ENCODE measurements at places on chromosomes 3 and 15. TPM values are rescaled to one million over a fixed set of nuclear protein-coding genes. Genes with fewer than 3 reads are reported as not detected.
A peak's percentile ranks its signal among the peaks of the same experiment; 100 is the strongest.

DNA sequence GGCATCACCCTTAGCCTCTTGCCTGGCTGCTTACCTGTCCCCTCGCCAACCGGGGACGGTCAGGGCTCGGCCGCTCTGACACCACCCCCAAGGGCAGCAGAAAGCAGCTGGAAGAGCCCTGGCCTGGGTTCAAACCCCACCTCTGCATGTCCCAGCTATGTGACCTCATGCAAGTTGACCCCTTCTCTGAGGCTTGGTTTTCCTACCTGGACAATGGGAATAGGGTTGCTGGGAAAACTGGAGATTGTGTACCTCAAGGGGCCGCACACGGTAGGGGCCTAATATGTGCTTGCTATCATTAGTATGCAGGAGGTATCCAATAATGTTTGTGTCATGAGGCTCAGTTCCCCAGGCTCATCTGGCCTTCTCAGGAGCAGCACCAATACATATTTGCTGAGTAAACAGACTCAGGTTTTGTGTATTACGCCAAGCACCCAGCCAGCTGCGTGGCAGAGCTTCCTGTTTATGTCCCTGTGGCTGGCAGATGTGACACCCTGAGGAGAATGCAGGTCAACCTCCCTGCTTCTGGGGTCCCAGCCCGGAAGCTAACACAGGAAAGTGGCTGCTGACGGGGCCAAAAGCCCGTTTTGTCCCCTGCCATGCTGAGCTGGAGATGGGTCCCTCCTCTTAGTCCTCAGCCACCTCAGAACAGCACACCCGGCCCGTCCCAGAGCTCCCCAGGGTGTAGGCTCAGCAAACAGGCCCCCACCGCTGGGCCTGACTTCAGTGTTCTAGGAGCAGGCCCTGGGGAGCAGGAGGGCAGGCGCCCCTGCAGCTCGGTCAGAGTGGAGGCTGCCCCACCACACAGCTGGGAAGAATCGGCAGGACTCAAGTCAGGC lies 29.7 kb downstream of the PLXND1 start:
- no peaks in the 10 kb centered on the region for H3K27me3 ChIP-seq
- no peaks in the 10 kb centered on the region for H3K36me3 ChIP-seq
- no peak overlapping the region for H3K4me3 ChIP-seq
- no peaks in the 10 kb centered on the region for H3K4me1 ChIP-seq
- H3K27ac ChIP-seq: no peak overlapping the region

DNA sequence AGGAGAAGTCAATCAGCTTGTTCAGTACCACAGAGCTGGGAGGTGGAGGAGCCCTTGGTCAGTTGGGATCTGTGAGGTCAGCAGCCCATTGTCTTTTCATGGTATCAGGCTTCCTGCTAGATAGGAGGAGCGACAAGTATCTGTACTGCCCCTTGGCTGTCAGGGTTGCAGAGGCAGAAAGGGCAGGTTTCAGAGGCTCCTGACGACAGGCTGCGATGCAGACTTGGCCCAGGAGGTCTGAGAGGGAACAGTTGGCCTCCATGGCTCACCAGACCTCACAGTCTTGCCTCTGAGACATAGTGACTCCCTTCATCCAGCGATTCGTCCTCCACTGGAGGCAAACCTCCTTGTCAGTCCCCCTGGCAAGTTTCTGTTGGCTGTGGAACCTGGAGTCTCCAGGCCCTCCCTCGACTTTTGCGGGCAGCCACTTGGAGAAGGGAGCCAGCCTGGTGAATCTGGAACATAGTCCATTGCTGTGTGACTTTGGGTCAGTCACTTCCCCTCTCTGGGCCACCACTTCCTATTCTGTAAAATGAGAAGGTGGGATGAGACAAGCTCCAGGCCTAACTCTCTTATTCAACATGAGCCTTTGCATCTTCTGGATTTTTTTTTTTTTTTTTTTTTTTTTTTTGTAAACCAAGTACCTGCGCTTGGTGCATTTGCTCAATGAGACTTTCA lies 177.9 kb upstream of the TLE3 start:
- no peak overlapping the region for H3K27ac ChIP-seq
- H3K27me3 ChIP-seq: no peaks in the 10 kb centered on the region
- peak; percentile 15 for DNase-seq
- H3K36me3 ChIP-seq: no peaks in the 10 kb centered on the region
- no peak overlapping the region for H3K4me3 ChIP-seq
- no peaks in the 10 kb centered on the region for H3K4me1 ChIP-seq

- peak overlapping the region; percentile 82 for H3K4me3 ChIP-seq
- H3K4me1 ChIP-seq: no peaks in the 10 kb centered on the region
- no peaks in the 10 kb centered on the region for H3K36me3 ChIP-seq
These were observed 2.7 kb downstream of the FOXP1 start for GRCh38 chr3:71580636-71581456.

DNA sequence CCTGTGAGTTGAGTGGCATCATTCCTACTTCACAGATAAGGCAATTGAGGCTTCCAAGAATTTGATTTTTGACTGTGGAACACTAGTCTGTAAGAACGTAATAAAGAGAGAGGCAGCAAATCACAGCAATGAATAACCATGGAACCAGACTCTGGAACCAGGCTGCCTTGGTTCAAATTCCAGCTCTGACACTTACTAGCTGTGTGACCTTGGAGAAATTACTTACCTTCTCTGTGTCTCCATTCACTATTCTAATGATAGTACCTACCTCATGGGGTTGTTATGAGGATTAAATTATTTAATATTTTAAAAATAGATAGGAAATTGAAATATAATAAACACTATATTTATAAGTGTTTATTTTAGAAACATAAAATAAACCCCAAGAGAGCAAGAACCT lies 12.6 kb upstream of the IGDCC3 start:
- no peak overlapping the region for H3K27ac ChIP-seq
- H3K27me3 ChIP-seq: no peaks in the 10 kb centered on the region
- DNase-seq: no peak
- H3K4me3 ChIP-seq: no peak overlapping the region

GRCh38 chr3:193080821-193081365 lies 160.1 kb upstream of the PLAAT1 start:
- no peaks in the 10 kb centered on the region for H3K4me1 ChIP-seq
- H3K4me3 ChIP-seq: no peak overlapping the region
- no peak for DNase-seq
- no peaks in the 10 kb centered on the region for H3K36me3 ChIP-seq
- no peak overlapping the region for H3K27ac ChIP-seq

Gene TM4SF1
- 213 TPM for total RNA-seq
